Testis (tissue), 5 donors: ENCODE measurements at places on chromosomes 2 and 18.

DNA sequence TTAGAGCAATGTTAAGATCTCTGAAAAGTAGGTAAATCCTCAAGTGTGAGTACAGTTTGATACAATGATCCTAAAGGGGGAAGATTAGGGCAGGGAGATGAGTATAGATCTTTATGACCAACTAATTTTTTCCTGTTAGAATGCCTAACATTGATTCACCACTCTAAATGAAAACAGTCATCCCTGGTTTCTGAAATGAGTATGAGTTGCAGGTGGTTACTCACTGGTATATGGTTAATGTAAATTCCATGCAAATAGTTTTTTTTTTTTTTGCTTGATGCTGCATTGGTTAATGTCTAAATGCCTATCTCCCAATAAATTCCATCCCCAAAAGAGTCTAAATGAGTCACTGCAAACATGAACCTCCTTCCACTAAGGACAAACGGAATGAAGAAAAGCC, 55.0 kb upstream of the SERPINB2 start:
- DNase-seq: no peak

- DNase-seq: no peak
These were observed 21.8 kb downstream of the CFAP210 start for GRCh38 chr2:169672406-169672805.

- DNase-seq: no peak
These were observed 436.9 kb downstream of the ZNF516 start for GRCh38 chr18:76058146-76058545.

DNA sequence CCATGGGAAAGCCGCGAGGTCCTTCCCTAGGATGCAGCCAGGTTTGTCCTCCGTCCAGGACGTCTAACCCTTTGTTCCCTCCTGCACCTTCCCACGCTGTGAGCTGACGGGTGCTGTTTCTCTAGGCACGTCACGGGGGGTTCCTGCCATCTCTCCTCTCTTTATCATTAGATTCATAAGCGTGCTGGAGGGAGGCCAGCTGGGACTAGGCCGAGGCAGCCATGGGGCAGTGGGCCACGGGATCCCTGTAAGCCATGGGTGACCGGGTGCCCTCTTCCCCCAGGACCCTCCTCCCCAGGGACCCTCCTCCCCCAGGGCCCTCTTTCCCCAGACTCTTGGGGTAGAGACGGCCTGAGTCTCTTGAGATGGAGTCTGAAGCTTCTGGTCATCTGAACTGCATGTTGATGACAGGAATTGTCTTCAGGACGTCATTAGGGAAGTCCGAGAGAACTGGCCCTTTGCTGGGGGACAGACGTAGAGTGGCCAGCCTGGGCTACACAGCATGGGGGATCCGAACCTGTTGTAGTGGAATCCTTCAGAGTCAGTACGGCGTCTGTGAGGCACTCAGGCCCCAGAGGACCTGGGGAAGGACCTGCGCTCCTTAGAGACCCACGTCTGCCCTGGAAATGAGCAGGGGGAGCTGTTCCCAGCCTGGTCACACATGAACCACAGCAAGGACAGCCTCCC, 108.1 kb downstream of the TPO start:
- no peak for DNase-seq

GRCh38 chr2:236219411-236219810, 44.8 kb downstream of the ASB18 start:
- DNase-seq: no peak

GRCh38 chr18:34875150-34875549, 165.1 kb downstream of the DTNA start:
- DNase-seq: no peak

- DNase-seq: no peak
These were observed 159.2 kb upstream of the ID2 start for GRCh38 chr2:8522687-8523086.

- no peak for DNase-seq
These were observed 4.1 kb upstream of the SATB2 start for GRCh38 chr2:199461711-199462346.

DNA sequence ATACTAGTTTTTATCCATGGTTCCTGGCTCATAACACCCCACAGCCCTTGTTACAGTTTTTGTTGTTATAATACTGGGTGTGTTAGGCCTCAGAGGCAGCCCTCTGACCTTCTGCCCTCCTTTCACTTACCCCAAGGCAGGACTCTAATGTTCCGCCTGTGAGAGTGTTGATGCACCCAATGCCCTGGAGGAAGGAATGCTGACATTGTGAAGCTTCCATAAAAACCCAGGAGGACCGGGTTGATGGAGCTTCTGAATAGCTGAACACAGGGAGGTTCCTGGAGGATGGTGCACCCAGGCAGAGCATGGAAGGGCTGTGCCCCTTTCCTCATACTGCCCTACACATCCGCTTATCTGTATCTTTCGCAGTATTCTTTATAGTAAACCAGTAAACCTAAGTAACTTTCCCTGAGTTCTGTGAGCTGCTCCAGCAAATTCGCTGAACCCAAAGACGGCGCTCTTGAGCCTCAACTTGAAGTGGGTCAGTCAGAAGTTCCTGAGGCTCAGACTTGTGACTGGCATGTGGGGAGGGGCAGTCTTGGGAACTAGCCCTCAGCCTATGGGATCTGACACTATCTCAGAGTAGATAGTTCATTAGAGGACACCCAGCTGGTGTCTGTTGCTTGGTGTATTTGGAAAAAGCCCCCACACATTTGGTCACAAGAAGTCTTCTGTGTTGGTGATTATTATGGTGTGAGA, 10.4 kb downstream of the STON1 start:
- no peak for DNase-seq

GRCh38 chr18:24068945-24069693, 54.6 kb downstream of the TTC39C start:
- DNase-seq: no peak

GRCh38 chr18:9786631-9787030, 78.5 kb downstream of the RAB31 start:
- DNase-seq: no peak

- DNase-seq: no peak
These were observed 166.2 kb downstream of the PHLPP1 start for GRCh38 chr18:62881509-62882016.

- DNase-seq: no peak
These were observed at the start of gene RFTN2 for GRCh38 chr2:197675246-197675645. Gene RFTN2, minus strand, starts transcription at chr2:197675587. Its CDS starts 129 bp downstream, at chr2:197675458.

- no peak for DNase-seq
These were observed 89.7 kb upstream of the MSH2 start for GRCh38 chr2:47313141-47313691.

- DNase-seq: no peak
These were observed 4.6 kb downstream of the ACMSD start for GRCh38 chr2:134842930-134843490.

DNA sequence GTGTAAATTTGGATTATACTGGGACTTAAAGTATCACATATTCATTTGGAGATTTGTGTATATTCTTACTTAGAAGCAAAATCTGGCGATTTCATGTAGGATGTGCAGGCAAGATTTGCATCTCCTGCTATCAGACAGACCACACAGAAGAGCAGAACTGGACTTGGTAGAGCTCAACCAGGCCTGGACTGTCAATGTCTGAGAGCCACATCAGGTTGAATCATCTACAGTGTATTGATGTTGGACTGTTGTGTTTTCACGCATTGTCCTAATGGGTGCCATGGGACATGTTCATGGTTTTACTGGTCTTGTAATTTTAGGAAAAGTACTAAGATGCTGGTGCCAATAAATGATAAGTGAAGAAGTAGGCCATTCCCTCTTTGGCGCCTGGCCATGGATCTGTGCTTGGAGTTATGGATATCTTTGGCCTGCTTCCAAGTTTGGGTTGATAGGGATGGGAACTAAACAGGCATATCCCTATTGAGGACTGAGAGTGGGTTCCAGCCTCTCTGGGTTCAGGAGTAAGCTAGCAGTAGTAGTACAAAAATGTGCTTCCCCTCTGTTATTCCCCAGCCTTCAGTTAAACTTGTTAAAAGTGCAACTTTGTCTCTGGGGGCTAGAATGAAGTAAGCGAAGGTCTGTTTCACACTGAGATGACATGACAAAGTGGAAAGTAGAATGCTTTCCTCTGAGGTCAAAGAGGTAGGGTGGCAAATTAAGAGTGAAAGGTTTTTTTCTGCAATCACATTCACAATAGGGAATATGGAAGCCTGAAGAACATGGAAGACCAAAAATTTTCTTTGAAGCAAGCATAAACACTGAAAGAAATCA, 49.2 kb upstream of the NEMP2 start:
- DNase-seq: no peak

DNA sequence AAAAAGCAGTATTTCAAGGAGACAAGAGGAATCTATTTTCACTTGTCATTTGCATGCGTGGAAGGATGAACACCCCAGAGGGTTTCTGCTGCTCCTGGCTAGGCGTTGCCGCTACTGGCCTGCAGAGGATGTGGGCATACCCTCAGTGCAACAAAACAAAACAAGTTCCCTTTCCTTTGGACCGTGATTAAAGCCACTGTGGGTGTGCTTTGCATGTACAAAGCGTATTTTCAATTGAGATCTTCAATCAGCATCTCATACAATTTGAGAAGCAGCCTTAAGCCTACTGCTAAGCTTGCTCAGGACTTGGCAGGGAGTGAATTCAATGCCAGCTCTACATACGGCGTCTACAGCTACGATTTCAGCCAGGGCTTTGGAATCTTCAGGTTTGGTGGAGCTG, 298.4 kb downstream of the LPIN1 start:
- DNase-seq: no peak
